ENCODE measurements at places on chromosomes 2 and 18.
A peak's percentile ranks its signal among the peaks of the same experiment; 100 is the strongest.

DNA sequence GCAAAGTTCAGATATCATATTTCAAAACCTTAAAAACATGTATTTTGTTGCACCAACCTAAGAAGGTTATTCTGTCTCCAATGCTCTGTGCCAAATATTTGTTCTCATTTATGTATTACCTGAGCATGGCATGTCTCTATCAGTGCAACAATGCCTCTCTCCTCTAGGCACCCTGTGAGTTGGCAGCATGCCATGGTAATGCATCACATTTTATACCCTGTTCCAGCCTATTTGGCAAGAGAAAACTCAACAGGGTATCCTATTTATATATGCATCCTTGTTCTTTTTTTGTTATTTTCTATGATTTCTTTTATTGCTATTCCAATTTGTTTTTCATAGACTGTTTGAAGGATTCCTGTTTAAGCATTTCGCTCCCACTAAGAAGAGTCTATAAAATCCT, 126.3 kb upstream of the NRXN1 start:
- no peak for DNase-seq

DNA sequence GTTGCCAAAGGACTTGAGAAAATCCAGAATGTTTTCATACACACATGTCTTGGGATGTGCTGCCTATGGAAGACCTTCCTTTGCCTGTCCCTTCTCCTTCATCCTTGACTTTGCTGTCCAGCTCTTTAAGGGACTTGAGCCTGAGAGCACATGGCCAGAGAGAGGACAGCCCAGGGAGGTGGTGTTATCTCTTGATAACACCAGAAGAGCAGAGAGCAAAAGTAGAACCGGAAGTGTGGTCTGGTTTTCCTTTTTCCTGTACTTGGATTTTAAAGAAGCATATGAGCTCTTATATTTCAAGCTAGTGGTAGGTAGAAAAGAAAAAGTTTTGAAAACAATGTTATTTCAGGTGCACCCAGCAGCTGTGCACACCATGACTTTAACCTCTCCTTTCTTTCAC, 94.1 kb upstream of the ZNF532 start:
- no peak for DNase-seq

DNA sequence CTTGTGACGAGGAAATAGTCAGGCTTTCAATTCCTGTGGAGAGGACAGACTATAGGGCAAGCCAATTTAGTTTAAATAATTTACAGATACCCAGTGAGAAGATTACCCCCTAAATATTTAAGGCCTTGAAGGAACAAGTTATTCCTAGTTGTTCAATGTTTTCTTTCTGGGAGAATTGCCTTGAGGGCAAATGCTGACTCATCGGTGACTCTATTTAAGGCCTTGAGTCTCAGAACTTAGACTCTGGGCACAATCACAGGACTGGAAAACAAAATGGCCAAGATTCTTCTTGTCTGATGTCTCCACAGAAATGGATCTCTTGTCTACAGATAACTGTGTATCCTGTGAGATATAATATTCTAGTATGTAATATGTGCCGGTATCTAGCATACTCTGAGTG, 467.1 kb downstream of the SUCLG1 start:
- DNase-seq = peak; percentile 4

DNA sequence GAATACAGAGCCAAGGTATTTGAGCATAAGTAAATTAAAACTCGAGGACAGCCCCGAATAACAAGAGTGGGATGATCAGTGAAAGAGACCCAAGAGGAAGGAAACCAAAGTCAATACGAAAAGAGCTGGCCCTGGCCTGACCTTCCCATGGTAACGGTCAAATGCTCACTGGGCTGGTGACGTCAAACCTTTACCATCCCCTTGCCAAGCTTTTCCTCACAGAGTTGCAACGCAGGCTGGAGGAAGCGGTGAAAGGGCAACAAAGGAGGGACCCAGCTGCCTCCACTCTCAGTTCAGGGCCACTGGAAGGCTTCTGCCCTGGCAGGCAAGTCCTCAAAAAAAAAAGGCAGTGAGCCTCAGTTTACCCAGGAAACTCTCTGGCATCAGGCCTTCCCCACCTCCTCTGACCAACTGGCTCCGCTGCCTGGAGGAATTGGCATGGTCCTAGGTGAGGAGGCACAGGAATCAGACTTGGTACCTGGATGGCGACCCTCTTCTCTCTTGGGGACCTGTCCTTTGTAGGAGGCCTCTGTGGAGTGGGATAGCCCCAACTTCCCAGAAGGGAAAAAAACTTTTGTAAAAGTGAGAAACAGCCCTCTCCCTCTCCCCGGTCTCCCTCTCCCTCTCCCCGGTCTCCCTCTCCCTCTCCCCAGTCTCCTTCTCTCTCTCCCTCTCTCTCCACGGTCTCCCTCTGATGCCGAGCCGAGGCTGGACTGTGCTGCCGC, 212.4 kb downstream of the ANAPC1 start:
- no peak for DNase-seq

- DNase-seq = no peak
Measured at GRCh38 chr18:22680944-22681343, 252.2 kb upstream of the RBBP8 start.

- no peak for DNase-seq
Measured at GRCh38 chr2:46960618-46961017, 45.0 kb upstream of the MCFD2 start.

GRCh38 chr18:35549564-35549963, 32.0 kb upstream of the GALNT1 start:
- DNase-seq = no peak

GRCh38 chr2:73255007-73255644, 21.0 kb downstream of the CCT7 start:
- no peak for DNase-seq

GRCh38 chr2:85889627-85890281, 964 bp upstream of the ST3GAL5 start:
- no peak for DNase-seq

DNA sequence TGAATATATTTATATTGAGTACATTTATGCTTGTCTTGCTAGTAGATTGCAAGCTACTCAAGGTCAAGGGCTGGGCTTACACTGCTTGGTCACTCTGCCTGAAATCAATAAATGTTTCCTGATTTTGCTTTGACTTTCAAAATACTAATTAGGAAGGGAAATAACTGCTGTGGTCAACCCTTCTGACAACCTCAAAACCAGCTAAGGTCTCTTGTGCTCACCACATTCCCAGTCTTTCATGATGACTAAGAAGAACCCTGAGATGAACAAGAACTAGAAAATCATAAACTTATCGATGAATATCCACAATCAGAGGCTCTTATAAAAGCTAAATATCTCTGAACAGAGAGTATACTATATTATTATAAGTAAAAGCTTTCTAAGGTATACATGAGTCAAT, 33.3 kb downstream of the ABCB11 start:
- DNase-seq = no peak

DNA sequence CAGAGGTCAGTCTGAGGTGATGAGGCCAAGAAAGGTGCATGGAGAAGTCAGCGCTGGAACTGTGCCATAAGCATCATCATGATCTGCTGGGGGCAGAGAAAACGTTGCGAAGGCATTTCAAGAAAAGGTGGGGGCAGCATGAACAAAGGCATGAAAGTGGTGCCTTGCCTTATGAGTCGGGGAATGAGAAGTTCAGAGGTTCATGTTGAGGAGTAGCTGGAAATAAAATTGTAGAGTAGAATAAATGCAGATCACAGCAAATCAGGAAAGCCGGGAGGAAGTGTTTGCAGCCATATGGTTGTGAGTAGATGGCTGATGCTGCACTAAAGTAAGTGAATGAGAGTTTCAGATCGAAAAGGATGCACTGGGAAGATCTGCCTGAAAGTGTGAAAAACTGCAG, 72.1 kb upstream of the ARL5A start:
- no peak for DNase-seq

GRCh38 chr2:177405029-177405692, 12.6 kb downstream of the AGPS start:
- no peak for DNase-seq

GRCh38 chr18:3624935-3625741, 175.2 kb downstream of the TGIF1 start:
- DNase-seq = peak; percentile 82

- no peak for DNase-seq
Measured at GRCh38 chr2:86622519-86623042, 1.1 kb downstream of the RNF103 start.

- DNase-seq = no peak
Measured at GRCh38 chr18:28078849-28079248, 98.1 kb downstream of the CDH2 start.
